ENCODE measurements at places on chromosomes 11 and 22. TPM values are rescaled to one million over a fixed set of nuclear protein-coding genes. Genes with fewer than 3 reads are reported as not detected.

- H3K4me1 ChIP-seq: peaks cover 30% of the 10 kb centered on the region
- no peak overlapping the region for H3K27ac ChIP-seq
- H3K27me3 ChIP-seq: no peaks in the 10 kb centered on the region
These were observed 24.0 kb upstream of the PARVB start for GRCh38 chr22:44000123-44000522.

GRCh38 chr11:72493426-72494108 lies 59.2 kb upstream of the CLPB start:
- H3K36me3 ChIP-seq: no peaks in the 10 kb centered on the region
- no peak for DNase-seq
- no peak overlapping the region for H3K4me3 ChIP-seq
- H3K27me3 ChIP-seq: no peaks in the 10 kb centered on the region
- no peaks in the 10 kb centered on the region for H3K4me1 ChIP-seq
- H3K27ac ChIP-seq: no peak overlapping the region

DNA sequence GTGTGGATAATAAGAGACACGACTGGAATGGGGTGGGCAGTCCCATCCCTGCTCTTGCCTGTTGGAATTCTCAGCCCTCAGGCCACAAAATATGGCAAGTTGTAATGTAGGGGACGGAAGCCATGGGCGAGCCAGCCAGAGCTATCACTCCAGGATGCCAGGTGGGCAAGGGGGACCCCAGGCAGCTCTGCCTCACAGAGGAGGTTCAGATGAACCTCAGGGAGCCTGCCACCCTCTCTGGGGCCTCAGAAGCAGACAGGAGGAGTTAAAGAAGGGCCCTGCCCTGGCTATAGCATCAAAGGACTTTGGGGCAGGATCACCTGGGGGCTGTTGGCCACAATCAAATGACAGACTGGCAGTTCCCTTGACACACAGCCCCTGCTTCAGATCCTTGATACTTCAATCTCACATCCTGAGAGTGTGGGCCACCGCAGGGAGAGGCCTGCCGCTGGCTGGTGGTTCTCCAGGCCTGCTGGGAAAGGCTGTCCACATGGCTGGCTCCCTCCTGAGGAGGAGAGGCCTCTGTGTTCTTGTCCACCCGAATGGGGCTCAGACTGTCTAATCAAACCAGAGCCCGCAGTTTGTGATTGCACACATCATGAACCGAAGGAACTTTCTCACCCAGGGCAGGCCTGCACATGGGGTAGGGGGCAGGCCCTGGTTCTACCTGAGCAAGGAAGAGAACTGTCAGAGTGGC lies 31.4 kb downstream of the IGLL1 start:
- no peak for DNase-seq
- peaks cover 8% of the 10 kb centered on the region for H3K4me1 ChIP-seq
- H3K27me3 ChIP-seq: peaks cover 4% of the 10 kb centered on the region
- H3K27ac ChIP-seq: no peak overlapping the region

Gene SOX6
- 8.7 TPM for total RNA-seq

Gene RIBC2
- total RNA-seq: 5.1 TPM

Gene IL17REL
- not detected for total RNA-seq

Gene SIK3
- 39.9 TPM for total RNA-seq

Gene RTN4R
- total RNA-seq: 9.0 TPM

Gene WT1
- 2.7 TPM for total RNA-seq
